ENCODE measurements at places on chromosomes 4 and X. TPM values are rescaled to one million over a fixed set of nuclear protein-coding genes. Genes with fewer than 3 reads are reported as not detected.
A peak's percentile ranks its signal among the peaks of the same experiment; 100 is the strongest.

- DNase-seq: no peak
These were observed 1.5 kb downstream of the COX18 start for GRCh38 chr4:73067971-73068394.

DNA sequence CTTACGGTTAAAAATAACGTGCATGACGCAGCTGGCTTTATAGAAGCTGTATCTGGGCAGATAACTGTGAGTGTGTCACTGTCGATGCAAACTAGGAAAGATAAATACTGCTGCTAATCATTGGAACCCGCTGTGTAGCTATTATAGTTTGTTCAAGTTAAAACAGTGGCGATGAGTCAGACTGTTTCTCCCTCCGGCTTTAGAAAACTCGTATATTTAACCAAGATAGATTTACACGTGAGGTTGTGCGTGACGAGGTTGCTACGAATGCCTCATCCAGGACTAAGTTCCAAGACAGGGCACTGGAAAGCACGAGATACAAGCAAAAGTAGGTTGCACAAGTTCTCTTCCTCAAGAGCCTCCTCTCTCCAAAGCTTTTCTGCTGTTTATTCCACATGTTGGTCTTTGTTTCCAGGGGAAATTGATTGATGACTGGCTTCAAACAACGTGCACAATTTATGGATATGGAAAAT lies 270.7 kb downstream of the FBXW7 start:
- no peak for DNase-seq

DNA sequence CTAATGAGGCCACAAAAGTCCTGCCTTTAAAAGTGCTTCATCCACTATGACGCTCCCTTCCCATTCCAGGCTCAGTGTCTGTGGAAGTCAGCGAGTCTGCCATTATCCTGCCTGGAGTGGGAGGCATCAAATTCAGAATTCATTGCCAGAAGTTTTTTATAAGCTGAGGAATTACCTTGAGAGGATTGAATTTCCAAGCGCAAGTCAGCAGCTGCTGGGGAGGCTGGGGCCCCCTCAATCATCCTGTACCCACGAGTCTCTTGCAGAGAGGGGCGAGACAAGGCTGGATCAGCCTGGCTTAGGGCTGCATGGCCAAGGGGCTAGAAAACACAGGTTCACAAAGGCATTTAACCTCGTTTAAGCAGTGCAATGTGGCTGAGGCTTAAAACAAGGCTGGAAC lies 170.5 kb upstream of the NOCT start:
- DNase-seq: no peak

GRCh38 chr4:70577220-70577927 lies 14.7 kb upstream of the AMBN start:
- DNase-seq: no peak

GRCh38 chr4:184387351-184387750 lies 87.0 kb downstream of the IRF2 start:
- DNase-seq: no peak

GRCh38 chr4:3710451-3711182 lies 55.6 kb upstream of the ADRA2C start:
- peak; percentile 32 for DNase-seq

DNA sequence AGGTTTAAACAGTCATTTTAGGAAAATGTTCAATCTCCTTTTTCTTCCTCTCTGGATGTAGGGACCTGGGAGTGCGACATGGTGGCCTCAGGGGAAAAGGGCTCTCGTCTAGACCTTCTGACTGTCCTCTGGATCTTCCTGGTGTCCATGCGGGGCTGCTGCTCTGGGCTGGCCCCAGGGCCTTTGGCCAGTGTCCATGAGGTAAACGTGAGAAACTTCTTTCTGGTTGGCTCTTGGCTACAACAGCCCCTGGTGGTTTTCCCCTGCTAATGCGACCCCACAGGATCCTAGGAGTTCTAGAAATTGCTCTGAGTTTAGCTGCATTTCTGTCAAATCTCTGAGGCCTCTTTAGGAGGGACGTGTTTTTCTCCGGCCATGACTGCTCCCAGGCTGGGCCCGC lies 85.7 kb downstream of the MFAP3L start:
- DNase-seq: no peak

GRCh38 chr4:1058997-1059665 lies 47.7 kb downstream of the FGFRL1 start:
- DNase-seq: no peak

DNA sequence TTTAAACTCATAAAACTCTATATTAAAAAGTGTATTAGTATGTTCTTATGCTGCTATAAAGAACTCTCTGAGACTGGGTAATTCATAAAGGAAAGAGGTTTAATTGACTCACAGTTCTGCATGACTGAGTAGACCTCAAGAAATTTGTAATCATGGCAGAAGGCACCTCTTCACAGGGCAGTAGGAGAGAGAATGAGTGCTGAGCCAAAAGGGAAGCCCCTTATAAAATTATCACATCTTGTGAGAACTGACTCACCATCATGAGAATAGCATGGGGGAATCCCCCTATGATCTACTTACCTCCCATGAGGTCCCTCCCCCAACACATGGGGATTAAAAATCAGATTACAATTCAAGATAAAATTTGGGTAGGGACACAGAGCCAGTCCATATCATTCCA lies 463.2 kb downstream of the KLHL13 start:
- no peak for DNase-seq

GRCh38 chr4:26145212-26145611 lies 175.6 kb upstream of the RBPJ start:
- no peak for DNase-seq

Gene TCEAL7
- 1.7 TPM for total RNA-seq

Gene SLC9B2
- 2.4 TPM for total RNA-seq

Gene ZNF827
- 13.0 TPM for total RNA-seq

Gene GYPA
- total RNA-seq: not detected

Gene FAM241A
- 7.4 TPM for total RNA-seq

All from Right ventricle myocardium superior (tissue), 1 donor.